ENCODE measurements at places on chromosomes 7 and 10.

DNA sequence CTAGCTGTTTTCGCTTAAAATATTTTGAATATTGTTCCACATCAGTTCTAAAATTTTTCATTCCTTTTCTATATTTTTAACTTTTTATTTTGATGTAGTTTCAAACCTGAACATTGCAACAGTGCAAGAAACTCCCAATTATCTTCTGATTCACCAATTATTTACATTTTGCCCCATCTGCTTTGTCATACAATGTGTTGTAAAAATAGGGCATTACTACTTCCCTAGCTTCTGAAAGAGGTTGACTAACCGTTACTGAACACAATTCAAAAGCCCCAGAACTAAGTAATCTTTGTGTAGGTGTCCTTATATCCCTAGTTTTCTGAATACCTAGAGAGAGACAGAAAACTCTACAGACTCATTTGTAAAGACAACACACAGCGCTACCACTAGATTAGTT, 86.7 kb downstream of the AVL9 start:
- no peak for DNase-seq

DNA sequence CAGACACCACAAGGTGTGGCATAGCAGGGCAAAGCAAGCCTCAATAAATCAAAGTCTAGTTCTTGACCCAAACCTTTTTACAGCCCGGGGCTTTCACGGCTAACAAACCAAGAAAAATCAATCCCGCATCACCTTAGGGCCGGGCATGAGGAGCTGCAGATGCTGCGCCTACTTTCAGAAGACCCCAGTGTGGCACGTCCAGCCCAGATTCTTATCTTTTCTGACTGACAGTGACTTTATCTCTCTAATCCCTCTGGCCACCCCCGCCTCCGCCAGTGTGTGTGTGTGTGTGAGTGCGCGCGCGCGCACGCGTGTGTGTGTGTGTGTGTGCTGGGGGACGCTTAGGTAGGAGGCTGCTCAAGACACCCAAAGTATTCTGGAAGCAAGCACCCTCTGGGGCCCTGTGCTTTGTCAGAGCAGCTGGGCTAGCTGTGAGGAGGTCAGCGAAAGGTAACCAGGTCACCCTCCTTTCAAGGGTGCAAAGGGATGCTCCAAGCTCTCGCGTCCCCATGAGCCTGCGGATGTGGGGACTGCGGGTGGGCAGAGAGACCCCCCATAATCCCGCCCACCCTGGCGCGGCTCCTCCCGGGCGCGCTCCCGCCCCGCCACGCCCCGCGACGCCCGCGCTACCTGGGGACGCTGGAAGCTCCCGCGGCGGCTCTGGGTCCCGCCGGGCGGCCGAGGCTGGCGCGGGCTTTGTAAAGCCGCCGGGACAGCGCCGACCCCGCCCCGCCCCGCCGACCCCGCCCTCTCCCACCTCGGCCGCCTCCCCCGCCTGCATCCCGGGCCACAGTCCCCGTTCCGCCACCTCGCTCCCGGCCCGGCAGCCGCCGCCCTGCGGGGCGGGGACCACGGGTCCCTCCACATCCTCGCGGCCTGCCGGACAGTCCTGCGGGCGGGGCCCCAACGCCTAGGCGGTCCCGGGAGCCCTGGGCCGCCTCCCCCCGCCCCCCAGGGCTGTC, 57.1 kb upstream of the RHOBTB1 start:
- peak; percentile 52 for DNase-seq

DNA sequence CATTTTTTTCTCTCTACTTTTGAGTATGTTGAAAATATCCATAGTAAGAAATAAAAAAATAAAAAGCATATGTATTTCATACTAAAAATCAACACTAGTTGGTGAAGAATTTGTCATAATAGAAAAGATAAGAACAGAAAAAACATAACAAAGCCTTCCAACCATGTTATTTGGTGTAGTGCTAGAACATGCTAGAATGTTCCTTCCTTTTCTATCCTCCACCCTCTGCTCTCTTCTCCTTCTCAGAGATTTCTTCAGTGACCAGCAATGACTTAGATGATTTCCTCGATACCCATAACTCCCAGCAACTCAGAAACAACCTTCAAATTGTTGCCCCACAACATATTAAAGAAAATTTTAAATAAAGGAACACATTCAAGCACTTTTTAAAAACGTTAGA, 2.6 kb downstream of the ZC3HAV1 start:
- peak; percentile 13 for DNase-seq

DNA sequence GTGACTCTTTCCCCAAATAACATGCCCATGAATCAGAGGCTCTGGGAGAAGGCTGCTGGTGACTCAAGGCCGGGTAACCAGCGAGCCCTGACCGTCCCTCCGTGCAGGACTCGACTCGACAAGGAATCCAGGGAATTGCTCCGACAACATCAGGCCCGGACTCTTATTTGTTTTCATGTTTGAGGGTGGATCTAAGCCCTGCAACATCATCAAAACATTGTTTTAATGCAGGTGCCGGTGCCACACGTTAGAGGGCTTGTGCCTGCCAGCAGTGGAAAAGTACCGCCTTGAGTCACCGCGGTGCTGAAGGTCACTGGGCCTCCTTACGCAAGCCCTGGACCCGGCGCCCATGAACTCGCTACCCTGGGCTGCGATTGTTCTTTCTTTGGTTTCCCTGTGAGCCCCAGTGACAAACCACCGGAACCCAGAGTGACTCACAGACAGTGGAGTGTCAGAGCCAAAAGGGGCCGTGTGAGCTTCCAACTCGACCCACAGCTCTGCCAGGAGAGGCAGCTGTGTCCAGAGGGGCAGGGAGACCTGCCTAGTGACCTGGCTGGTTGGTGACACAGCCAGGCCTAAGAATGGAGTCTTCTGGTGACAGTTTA, 139.4 kb upstream of the SHH start:
- no peak for DNase-seq

DNA sequence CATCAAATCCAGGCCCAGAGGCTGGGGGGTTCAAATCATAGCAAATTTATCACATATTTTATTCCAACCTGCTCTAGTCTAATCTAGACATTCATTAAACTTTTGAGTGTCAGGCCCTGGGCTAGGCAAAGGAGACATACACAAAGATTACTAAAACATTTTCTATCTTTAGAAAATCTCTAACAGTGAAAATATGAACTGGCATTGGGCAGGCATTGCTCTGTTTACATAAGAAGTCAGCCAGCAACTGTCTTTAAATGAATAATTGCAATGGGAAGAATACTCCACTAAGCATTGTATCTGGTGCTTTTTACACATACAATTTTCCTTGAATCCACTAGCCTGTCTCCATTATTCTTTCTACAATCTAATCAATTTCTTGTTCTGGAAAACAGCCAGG, 222.5 kb upstream of the LRRN3 start:
- no peak for DNase-seq

DNA sequence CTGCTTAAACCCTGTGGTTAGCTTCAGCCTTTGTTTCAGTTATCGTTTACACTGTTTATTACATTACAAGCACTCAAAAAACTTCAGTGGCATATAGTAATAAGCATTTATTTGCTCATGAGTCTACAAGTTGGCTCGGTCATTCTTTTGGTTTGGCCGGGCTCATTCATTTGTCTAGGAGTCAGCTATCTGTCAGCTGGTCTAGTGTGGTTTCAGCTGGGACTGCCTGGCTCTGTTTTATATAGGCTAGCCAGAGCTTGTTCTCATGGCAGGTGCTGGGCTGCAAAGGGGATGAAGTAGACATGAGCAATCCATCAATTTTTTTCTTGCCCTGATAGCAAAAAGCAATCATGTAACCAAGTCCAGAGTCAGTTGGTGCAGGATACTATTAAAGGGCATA, 103.6 kb downstream of the MKLN1 start:
- peak; percentile 86 for DNase-seq

- DNase-seq = no peak
Observed at GRCh38 chr10:121675344-121675743, 77.1 kb upstream of the FGFR2 start.

DNA sequence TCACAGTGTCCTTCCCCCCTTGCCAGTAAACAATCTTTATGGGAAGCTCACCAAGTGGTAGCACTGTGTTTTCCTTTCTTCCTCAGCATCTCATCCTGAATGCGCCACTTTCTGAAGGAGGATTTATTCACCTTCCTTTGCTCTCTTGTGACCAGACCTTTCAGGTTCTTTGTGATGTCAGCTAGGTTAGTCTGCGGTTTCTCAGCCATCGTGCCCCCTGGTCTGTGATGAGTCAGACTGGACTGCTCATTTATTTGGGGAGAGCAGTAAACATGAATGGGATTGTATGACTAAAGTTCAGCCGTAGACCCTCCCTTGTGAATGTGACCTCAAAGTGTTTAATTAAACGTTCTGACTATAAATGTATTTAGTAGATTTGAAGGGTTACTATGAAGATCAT, 235.1 kb upstream of the CELF2 start:
- DNase-seq = no peak

GRCh38 chr7:235576-236395, 43.4 kb downstream of the FAM20C start:
- DNase-seq = peak; percentile 48

DNA sequence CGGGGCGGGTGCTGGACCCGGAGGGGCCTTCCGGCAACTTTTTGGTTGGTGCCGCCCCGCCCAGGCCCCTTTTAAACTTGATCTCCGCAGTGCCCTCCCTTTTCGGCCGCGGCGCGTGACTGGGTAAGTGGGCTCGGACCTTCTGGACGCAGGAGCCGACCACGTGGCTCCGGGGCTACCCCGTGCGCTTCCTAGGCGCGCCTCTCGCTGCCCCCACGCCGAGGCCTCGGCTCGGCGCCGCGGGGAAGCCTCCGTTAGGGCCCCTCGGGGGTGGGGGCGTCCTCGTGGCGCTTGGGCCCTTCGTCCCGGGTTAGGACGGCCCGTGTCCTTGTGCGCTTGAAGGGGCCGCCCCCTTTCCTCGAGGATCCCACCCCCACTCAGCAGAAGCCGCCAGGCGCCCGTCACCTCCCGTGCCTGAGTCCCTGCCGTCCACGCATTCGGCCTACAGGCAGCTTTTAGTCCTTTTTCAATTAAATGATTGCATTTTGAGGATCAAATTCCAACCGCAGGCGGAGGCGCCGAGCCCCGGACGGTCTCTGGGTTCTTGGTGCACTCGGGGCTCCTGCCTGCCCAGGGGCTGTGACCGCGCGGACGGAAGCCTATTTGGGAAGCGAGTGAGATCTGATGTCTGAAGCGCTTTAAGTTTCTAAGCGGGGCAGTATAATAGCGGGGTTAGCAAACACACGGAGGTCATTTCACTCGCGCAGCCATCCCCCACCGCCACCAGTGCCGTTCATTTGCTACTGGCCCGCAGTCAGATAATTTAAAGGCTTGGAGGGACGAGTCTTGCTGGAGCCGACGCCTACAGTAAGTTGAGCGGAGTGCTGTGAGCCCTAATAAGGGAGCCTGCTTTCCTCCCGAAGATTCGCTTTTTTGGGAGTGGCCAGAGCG, 31.8 kb upstream of the TOMM7 start:
- peak; percentile 71 for DNase-seq

DNA sequence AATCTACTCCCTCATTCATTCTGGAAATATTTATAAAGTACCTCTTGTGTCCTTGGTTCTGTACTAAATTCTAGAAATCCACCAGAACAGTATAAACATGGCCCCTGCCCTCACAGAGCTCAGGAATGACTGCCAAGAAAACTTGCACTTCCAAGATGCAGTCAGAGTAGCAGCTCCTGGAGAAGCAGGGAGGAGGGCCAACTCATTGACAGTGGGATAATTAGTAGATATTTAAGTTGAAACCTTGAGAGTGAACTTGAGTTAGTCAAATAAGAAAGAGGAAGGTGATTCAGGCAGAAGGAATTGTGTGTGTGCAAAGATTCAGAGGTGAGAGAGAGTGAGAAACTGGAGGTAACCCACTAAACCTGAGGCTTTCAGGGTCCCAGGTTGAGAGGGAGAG, 182.2 kb upstream of the INHBA start:
- DNase-seq = no peak

DNA sequence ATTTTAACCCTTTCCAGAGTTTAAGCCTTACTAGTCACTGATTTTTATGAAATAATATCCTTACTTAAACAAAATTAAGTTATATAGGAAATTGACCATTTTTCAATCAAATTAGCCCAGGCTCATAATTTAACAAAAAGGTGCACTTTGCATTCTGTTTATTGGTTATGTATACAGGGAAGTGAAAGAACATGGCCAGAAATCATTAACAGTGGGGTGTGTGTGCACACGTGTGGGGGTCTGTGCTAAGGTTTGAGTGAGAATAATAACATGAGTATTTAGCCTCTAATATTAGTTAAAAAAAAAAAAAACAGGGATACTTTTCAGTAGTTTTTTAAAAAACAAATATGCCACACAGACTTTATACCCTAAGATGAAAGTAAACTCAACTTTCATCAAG, 510.5 kb upstream of the PFKP start:
- DNase-seq = no peak

- no peak for DNase-seq
Observed at GRCh38 chr10:71924771-71925170, 39.4 kb upstream of the CHST3 start.

- no peak for DNase-seq
Observed at GRCh38 chr10:74900297-74900696, 73.9 kb downstream of the KAT6B start.

DNA sequence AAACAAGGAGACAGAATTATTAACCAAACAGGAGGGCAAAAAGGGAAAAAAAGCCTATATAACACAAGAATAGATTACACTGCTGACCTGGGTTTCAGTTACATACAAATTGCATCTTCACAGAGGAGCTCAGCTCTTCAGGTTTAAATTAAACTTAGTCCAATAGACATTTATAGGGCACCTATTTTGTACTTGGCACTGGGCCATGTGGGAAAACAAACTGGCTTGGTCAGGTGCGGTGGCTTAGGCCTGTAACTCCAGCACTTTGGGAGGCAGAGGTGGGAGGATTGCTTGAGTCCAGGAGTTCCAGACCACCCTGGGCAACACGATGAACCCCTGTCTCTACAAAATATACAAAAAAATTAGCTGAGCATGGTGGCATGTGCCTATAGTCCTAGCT, 62.3 kb upstream of the CCDC6 start:
- DNase-seq = no peak
